Spleen (tissue), 13 donors: ENCODE measurements at places on chromosomes 12 and 14. TPM values are rescaled to one million over a fixed set of nuclear protein-coding genes. Genes with fewer than 3 reads are reported as not detected.

CD69 gene
- polyA plus RNA-seq: 55.1 TPM

FUT8 gene
- polyA plus RNA-seq: 9.4 TPM

AKAP5 gene
- 0.39 TPM for polyA plus RNA-seq

BBOF1 gene
- 1.3 TPM for polyA plus RNA-seq

ENO2 gene
- 11.5 TPM for polyA plus RNA-seq

RFX4 gene
- polyA plus RNA-seq: not detected

SMAGP gene
- 9.5 TPM for polyA plus RNA-seq

- peaks cover 8% of the 10 kb centered on the region for H3K4me1 ChIP-seq
- H3K4me3 ChIP-seq: no peak overlapping the region
- no peak for DNase-seq
- no peak overlapping the region for H3K27ac ChIP-seq
- no peaks in the 10 kb centered on the region for H3K36me3 ChIP-seq
Measured at GRCh38 chr14:99040052-99040451, 231.9 kb downstream of the BCL11B start.

GRCh38 chr12:13788626-13789025 lies 192.8 kb downstream of the GRIN2B start:
- no peaks in the 10 kb centered on the region for H3K27me3 ChIP-seq
- no peak overlapping the region for H3K4me3 ChIP-seq
- no peak overlapping the region for H3K27ac ChIP-seq

GRCh38 chr12:114476159-114476558 lies 70.2 kb upstream of the TBX5 start:
- no peak overlapping the region for H3K27ac ChIP-seq
- no peaks in the 10 kb centered on the region for H3K36me3 ChIP-seq
- peaks cover 23% of the 10 kb centered on the region for H3K27me3 ChIP-seq
- no peak overlapping the region for H3K4me3 ChIP-seq
- no peaks in the 10 kb centered on the region for H3K4me1 ChIP-seq

DNA sequence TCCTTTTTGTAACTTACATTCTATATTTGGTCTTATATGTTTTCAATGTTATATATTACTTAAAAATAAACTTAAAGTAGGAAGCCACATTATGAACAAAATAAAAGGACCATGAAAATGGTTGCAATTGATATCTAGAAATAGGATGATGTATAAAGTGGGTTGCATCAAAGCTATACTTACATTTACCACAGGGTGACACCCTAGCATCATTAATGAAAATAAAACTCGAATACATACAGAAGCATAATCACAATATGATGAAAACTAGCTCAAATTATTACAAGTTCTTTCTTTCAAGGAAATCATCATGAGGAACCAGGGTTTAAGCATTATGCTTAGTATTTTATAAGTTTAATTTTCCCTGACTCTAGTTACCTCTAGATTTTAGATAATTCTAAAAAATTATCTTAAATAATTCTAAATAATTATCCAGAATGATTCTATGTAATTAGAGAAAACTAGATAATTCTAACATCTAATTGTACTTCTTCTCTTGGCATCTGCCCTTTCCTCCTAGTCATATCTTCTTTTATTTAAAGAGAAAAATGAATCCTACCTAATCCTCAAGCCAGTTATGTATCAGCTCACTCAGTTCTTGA lies 31.2 kb downstream of the TAS2R7 start:
- H3K27ac ChIP-seq: no peak overlapping the region
- no peaks in the 10 kb centered on the region for H3K4me1 ChIP-seq
- no peaks in the 10 kb centered on the region for H3K36me3 ChIP-seq
- no peaks in the 10 kb centered on the region for H3K27me3 ChIP-seq
- DNase-seq: no peak
- no peak overlapping the region for H3K4me3 ChIP-seq

- DNase-seq: peak; percentile 70
- no peak overlapping the region for H3K4me3 ChIP-seq
- peaks cover 55% of the 10 kb centered on the region for H3K4me1 ChIP-seq
- H3K36me3 ChIP-seq: peaks cover 69% of the 10 kb centered on the region
- H3K27me3 ChIP-seq: no peaks in the 10 kb centered on the region
Measured at GRCh38 chr14:73738518-73739173, 24.5 kb upstream of the PNMA1 start.

DNA sequence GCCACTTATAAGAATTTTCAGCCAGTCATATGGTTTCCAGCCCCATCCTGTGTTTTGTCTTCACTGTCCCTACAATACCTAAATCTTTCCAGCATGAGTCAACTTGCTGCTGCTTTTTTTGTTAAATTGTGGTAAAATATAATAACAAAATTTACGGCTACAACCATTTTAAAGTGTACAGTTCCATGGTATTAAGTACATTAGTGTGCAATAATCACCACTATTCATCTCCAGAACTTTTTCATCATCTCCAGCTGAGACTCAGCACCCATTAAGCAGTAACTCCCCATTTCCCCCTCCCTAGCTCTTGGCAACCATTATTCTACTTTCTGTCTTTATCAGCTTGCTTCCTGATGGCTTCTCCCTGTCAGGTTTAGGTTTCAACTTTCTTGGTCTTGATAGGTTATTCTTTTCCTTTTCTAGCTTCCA lies 39.1 kb downstream of the FRS2 start:
- peaks cover 23% of the 10 kb centered on the region for H3K4me1 ChIP-seq
- no peak overlapping the region for H3K4me3 ChIP-seq
- no peaks in the 10 kb centered on the region for H3K36me3 ChIP-seq
- no peaks in the 10 kb centered on the region for H3K27me3 ChIP-seq
- no peak for DNase-seq

DNA sequence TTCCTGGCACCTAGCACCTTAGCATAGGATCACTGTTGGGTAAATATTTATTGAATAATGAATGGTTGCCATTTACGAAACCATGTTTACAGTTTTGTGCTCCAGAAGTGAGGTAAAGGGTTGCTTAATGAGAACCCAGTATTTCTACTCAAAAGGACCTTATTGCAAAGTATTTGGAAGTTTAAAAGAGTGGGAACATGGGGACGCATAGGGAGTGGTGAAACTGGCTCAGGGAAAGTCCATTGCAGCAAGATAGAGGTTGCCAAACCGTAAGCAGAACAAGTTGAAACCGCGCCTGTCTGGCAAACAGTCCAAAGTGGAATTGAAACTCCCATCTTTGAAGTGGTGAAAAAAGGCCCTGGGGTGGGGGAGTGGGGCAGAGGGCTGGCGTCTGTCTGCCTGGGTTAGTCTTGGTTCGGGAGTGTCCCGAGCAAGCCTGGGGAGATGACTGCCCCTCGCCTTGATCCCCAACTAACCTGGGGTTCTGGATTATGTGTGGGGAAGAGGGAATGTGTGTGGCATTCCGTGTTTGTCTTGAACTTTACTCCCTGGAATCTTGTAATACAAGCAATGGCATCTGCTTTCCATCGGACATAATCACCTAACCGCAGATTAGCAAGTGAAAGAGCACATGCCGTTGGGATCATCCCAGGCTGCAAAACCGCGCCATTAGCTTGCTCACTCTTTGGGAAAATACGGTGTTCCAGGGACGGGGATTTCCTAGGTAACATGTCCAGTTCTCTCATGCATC lies 7.2 kb downstream of the ALDH2 start:
- H3K36me3 ChIP-seq: no peaks in the 10 kb centered on the region
- H3K27me3 ChIP-seq: no peaks in the 10 kb centered on the region
- peak overlapping the region; percentile 95 for H3K27ac ChIP-seq
- H3K4me3 ChIP-seq: no peak overlapping the region
- DNase-seq: no peak

- no peaks in the 10 kb centered on the region for H3K27me3 ChIP-seq
- H3K4me3 ChIP-seq: no peak overlapping the region
- no peak overlapping the region for H3K27ac ChIP-seq
- H3K4me1 ChIP-seq: no peaks in the 10 kb centered on the region
- DNase-seq: no peak
Measured at GRCh38 chr14:63496837-63497400, 46.3 kb downstream of the PPP2R5E start.

DNA sequence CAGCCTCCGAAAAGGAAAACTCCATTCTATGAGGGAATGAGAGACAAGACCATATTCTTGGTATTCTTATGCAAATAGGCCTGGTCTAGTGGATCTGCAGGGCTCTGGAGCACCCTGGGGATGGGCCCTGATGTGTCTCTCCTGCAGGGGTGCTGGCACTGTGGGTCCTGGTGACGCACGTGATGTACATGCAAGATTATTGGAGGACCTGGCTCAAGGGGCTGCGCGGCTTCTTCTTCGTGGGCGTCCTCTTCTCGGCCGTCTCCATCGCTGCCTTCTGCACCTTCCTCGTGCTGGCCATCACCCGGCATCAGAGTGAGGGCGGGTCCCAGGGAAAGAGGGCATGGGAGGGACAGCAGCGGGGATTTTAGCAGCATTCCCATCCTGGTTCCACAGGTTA lies 5.8 kb downstream of the SLC48A1 start:
- H3K27ac ChIP-seq: no peak overlapping the region
- no peak overlapping the region for H3K4me3 ChIP-seq
- peaks cover 61% of the 10 kb centered on the region for H3K4me1 ChIP-seq
- DNase-seq: peak; percentile 80
- peaks cover 41% of the 10 kb centered on the region for H3K36me3 ChIP-seq
- no peaks in the 10 kb centered on the region for H3K27me3 ChIP-seq

GRCh38 chr14:78292003-78292402 lies 121.8 kb downstream of the NRXN3 start:
- H3K4me3 ChIP-seq: no peak overlapping the region
- no peaks in the 10 kb centered on the region for H3K36me3 ChIP-seq
- no peak overlapping the region for H3K27ac ChIP-seq
- DNase-seq: no peak

- DNase-seq: no peak
- H3K4me3 ChIP-seq: no peak overlapping the region
- H3K4me1 ChIP-seq: peaks cover 15% of the 10 kb centered on the region
- H3K27me3 ChIP-seq: no peaks in the 10 kb centered on the region
- H3K27ac ChIP-seq: no peak overlapping the region
- H3K36me3 ChIP-seq: no peaks in the 10 kb centered on the region
Measured at GRCh38 chr14:52020866-52021717, 31.7 kb downstream of the RTRAF start.

GRCh38 chr14:92759300-92759678 lies 10.9 kb upstream of the LGMN start:
- no peaks in the 10 kb centered on the region for H3K27me3 ChIP-seq
- no peak overlapping the region for H3K27ac ChIP-seq
- DNase-seq: no peak
- no peak overlapping the region for H3K4me3 ChIP-seq
- H3K36me3 ChIP-seq: no peaks in the 10 kb centered on the region

GRCh38 chr12:116066381-116067230 lies 210.9 kb downstream of the MED13L start:
- H3K27ac ChIP-seq: no peak overlapping the region
- no peak overlapping the region for H3K4me3 ChIP-seq
- H3K27me3 ChIP-seq: no peaks in the 10 kb centered on the region

GRCh38 chr14:39668449-39668848 lies 236.2 kb upstream of the FBXO33 start:
- H3K4me1 ChIP-seq: no peaks in the 10 kb centered on the region
- H3K4me3 ChIP-seq: no peak overlapping the region
- H3K36me3 ChIP-seq: no peaks in the 10 kb centered on the region
- no peak overlapping the region for H3K27ac ChIP-seq

- no peak overlapping the region for H3K27ac ChIP-seq
- no peak overlapping the region for H3K4me3 ChIP-seq
- no peaks in the 10 kb centered on the region for H3K4me1 ChIP-seq
- peak; percentile 45 for DNase-seq
- H3K36me3 ChIP-seq: no peaks in the 10 kb centered on the region
Measured at GRCh38 chr12:108327621-108328344, 11.3 kb downstream of the CMKLR1 start.

GRCh38 chr14:84129007-84129406 lies 1400.9 kb upstream of the FLRT2 start:
- no peaks in the 10 kb centered on the region for H3K4me1 ChIP-seq
- H3K36me3 ChIP-seq: no peaks in the 10 kb centered on the region
- no peak overlapping the region for H3K27ac ChIP-seq
- no peak for DNase-seq
- H3K27me3 ChIP-seq: no peaks in the 10 kb centered on the region

DNA sequence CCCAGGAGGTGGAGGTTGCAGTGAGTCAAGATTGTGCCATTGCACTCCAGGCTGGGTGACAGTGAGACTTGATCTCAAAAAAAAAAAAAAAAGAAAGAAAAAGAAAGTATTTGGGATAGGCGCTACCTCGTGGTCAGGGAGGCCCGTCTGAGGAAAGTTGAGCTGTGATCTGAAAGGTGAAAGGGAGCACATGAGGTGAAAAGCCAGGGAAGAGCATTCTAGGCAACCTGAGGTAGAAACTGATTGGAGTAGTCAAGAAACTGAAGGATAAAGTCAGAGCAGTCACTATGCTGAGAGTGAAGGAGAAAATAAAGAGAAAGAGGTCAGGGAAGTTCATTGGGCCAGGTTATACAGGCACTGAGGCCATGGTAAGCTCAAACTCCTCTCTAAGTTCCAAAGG lies 7.7 kb downstream of the ANAPC5 start:
- H3K27me3 ChIP-seq: no peaks in the 10 kb centered on the region
- no peak overlapping the region for H3K27ac ChIP-seq
- no peak for DNase-seq
- H3K36me3 ChIP-seq: peaks cover 90% of the 10 kb centered on the region
- no peak overlapping the region for H3K4me3 ChIP-seq
